RCC 7860 (cell line): ENCODE measurements at places on chromosomes 2 and 18.

DNA sequence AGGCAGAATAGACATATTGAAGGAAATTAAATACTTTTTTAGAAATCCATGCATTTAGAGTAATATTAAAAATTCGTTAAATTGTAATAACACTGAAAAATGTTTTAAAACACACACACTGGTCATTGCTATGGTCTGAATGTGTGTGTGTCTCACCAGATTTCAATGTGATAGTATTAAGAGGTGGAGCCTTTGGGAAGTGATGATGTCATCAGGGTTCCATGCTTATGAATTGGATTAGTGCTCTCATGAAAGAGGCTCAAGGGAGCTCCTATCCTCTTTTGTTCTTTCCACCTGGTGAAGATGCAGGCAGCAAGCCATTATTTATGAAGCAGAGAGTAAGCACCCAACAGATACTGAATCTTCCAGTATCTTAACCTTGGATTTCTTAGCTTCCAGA is 441.8 kb downstream of the CDH2 start:
- DNase-seq: no peak

DNA sequence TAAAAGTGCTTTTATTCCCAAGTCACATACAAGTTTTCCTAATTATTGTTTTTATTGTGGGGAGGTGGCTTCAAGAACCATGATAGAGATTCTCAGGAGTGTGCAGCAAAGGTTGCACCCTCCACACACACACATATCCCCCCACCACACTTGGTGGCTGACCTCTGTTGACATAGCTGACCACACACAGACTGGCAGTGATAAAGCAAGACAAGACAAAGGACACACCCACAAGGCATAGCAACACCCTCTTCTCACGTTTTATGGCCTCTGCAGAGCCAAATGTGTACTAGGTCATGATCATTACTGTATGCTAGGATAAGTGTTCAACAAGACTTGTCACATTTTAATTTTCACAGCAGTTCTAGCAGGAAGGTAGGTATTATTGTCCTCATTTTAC is 143.0 kb upstream of the EPC2 start:
- DNase-seq: no peak

DNA sequence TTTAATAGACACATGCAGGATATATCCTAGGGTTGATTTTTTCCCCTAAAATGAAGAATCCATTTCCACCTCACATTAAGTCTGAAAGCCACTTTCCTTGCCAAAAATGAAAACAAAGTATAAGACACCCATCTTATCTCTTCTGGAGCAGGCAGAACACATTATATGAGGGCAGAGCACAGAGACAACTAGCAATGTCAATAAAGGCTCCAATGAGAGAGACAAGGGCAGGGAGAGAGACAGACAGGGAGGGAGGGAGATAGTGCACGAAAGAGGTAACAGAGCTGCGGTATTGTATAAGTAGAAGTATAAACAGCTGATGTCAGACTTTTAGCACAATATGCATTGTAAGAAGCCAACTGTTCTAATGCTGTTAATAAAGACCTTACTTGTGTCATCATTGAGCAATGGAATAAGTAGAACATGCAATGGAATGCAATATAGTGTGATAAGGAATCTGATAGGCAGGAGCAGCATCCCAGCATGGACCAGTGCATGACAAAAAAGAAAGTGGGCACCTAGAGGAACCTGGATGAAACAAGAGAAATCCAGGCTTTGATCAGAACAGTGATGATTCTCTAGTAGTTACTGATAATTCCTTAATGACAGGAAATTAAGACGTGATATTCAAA is 150.6 kb upstream of the TCF4 start:
- DNase-seq: no peak

GRCh38 chr2:229348128-229348527 is 77.0 kb upstream of the PID1 start:
- no peak for DNase-seq

GRCh38 chr18:3014503-3015203 is 1.7 kb upstream of the LPIN2 start:
- no peak for DNase-seq

DNA sequence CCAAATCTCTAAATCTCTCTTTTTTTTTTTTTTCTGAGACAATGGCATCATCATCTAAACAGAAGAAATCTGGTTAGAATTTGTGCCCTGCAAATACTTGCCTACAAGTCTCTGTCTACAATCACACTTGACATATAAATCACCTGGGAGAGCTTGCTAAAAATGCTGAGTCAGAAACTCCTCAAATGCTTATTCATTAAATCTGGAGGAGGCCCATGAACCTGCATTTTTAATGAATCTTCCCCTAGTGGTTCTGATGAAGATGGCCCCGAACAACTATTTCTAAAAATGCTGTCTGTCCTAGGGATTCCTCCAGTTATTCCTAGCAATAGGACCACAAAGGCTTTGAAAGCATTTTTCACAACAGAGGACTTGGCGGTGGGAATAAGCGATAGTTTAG is 1.6 kb upstream of the CSRNP3 start:
- no peak for DNase-seq

DNA sequence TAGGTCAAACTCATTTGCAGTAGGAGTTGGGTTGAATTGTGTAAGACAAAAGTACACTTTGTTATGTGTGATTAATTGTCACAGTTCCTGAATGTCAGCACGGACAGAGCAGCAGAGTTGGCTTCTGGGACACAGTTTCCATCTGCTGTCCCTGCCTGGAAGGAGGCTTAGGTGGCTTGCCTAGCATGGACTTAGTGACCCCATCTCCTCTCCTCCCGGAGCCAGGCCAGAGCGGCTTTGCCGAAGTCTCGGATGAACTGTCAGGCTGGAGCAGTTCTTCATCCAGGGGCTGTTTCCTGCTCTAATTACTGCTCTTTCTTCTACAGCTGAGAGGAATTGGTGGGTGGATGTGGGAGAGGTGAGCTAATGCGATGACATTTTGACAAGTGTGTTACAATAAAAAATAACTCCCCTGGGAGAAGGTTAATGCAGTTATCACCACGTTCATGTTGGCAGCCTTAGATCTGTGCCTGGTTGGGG is 102.0 kb downstream of the SH3RF3 start:
- no peak for DNase-seq

GRCh38 chr18:36568487-36568886 is 260.3 kb downstream of the TPGS2 start:
- DNase-seq: no peak

DNA sequence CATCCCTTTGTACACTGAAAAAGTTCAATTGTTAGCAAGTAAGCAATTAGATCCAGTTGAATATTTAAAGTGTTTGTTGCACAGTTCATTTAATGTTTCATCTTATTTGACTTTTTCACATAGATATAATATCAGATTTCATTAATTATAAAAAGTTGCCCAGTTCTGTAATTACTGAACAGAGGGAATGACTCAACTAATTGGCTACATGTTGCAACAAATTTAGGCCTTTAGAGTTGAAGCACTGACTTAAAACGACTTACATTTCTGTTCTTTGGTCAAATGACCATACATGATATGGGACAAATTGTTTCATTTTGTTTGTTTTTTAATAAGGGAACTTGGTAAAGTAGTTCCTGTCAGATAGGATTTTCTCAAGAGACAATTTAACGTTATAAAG is 68.5 kb upstream of the FAM117B start:
- DNase-seq: no peak

DNA sequence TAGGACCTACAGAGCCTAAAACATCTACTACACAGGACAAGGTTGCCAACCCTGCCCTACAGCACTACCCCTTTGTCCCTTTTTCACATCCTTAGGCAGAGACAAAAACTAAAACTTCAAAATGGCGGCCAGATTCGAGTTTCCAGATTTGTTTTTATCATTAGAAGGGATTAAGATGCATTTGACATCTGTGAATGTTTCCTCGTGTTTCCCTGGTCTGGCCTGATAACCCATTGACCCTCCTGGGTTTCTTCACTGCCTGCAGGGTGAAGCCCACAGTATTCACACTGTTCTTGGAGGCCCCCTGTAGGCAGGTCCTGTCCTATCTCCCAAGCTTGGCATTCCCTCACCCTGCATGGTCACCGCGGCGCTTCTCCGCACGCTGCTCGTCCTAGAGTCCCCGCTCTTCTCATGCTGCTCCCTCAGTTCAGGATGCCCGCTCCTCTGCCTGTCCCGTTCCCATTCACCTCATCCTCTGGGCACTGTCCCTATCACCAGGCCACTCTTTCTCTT is 67.6 kb downstream of the TPGS2 start:
- no peak for DNase-seq

- no peak for DNase-seq
These were observed 34.6 kb upstream of the GLI2 start for GRCh38 chr2:120701096-120701495.

- DNase-seq: no peak
These were observed 552.8 kb upstream of the PKDCC start for GRCh38 chr2:41495050-41495449.

DNA sequence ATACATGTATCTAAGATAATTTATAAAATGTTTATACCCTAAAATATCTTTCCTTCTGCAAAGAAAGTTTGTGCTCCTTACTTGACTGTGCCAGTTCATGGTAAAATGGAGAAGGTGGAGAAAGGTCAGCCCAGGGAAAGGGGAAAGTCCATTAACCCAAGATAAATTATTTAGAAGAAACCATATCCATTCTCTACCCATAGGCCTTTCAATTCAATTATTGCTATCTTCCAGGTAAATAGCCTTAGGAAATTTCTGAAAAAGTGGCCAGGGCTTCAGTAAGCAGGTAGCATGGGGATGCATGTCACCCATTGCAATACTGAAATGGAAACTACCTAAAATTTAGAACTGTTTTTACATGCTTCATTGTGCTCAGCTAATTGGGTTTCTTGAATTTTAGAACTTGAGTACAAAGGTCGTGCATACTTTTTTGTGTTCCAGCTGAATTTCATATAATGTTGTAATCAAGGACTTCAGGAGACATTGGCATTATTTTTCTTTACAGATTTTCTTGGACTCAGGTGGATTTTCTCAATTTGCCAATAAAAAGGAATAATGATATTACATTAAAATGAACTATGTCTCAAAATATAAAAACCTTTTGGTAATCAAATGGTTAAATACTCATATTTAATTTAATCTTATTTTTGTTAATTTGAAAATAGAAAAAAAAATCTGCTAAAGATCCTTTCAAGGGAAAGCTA is 124.9 kb downstream of the CSRNP3 start:
- no peak for DNase-seq

- DNase-seq: no peak
These were observed 78.3 kb downstream of the TMEM163 start for GRCh38 chr2:134640494-134640893.
